Cortex of kidney (tissue), 1 donor: ENCODE measurements at places on chromosomes 6 and 20.

- no peak for DNase-seq
Measured at GRCh38 chr20:40805592-40805991, 116.6 kb upstream of the MAFB start.

DNA sequence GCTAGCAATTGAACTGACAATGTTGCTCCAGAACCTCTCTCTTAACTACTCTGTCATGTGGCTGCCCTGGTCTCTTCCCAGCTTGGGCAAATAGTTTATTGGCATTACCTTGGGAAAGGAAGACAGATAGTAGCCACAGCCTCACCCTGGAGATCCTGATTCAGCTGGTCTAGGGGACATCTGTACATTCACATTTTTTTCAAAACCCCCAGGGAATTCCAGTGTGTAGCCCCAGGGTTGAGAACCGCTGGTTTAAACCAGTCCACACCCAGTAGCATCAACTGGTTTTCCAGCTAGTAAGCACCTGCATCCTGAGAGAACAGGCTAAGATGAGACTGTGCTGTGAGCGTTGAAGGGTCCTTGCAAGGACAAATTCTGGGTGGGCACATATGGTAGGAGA, 9.6 kb downstream of the SCUBE3 start:
- DNase-seq = no peak

- DNase-seq = no peak
Measured at GRCh38 chr6:157194110-157194509, 129.2 kb downstream of the TMEM242 start.

DNA sequence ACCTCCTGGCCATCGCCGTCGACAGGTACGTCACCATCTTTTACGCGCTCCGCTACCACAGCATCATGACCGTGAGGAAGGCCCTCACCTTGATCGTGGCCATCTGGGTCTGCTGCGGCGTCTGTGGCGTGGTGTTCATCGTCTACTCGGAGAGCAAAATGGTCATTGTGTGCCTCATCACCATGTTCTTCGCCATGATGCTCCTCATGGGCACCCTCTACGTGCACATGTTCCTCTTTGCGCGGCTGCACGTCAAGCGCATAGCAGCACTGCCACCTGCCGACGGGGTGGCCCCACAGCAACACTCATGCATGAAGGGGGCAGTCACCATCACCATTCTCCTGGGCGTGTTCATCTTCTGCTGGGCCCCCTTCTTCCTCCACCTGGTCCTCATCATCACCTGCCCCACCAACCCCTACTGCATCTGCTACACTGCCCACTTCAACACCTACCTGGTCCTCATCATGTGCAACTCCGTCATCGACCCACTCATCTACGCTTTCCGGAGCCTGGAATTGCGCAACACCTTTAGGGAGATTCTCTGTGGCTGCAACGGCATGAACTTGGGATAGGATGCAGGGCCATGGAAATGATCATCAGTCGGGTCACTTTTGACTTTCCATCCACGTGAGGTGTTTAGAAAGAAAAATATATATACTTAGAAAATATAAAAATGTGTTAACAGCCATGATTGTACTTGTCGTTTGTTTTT, 868 bp downstream of the MC3R start:
- no peak for DNase-seq

DNA sequence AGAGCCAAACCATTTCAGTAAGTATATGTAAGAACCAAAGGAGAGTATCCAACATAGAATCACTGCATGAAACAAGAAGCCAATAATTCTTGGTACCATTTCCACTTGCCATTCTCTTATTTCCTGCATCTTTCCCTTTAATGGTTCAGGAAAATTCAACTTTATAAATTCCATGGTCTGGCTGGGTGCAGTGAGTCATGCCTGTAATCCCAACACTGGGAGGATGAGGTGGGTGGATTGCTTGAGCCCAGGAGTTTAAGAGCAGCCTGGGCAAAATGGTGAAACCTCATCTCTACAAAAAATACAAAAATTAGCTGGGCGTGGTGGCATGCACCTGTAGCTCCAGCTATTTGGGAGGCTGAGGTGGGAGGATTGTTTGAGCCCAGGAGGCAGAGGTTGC, 21.2 kb downstream of the NHLRC1 start:
- DNase-seq = no peak

DNA sequence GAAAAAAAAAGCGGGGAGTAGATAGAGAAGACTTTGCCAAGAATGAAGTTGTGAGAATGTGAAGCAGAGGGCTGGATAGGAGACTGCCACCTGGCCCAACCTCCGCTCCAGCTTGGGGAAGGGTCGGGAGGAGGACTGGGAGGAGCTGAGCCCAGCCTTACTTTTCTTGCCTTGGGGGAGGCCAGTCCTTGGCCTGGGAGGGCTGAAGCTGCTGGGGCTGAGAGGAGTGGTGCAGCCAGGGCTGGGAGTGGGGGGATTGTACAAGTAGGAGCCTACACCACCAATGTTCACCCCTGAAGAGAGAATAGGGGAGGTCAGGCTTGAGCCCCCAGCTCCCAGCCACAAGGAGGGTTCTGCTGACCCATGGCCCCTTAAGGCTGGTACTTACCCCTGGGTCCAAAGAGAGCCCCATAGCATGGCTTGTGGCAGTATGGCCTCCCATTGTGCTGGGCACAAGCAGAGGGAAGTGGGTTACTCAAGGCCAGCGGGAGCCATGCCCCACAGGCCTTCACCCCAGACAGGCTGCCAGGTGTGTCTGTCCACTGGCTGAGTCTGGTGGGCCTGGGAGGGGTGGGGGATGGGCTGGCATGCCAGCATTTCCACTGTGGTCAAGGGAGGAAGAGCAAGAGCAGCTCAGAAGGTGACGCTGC, 1.1 kb downstream of the CRIP3 start:
- DNase-seq = no peak

DNA sequence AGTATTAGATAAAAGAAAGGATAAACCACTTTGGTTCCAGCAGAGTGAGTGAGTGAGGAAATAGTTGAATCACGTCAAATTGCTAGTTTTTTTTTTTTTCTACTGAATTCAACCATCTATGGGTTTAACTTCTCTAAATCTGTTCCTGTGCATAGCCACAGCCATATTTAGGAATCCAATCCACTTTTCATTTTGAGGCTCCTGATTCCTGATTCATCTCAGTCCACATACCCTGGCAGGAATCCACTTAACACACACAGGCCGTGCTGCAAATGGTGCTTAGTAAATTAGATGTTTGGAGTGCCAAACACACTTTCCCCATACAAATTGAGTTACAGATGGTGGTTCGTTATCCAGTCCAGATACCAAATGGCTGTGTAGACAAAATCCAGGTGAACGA, 220.3 kb downstream of the ALDH8A1 start:
- no peak for DNase-seq

- no peak for DNase-seq
Measured at GRCh38 chr20:47315339-47316056, 41.0 kb downstream of the ZMYND8 start.
